ENCODE measurements at places on chromosomes 5 and 9.
A peak's percentile ranks its signal among the peaks of the same experiment; 100 is the strongest.

- no peak for DNase-seq
These were observed 1.3 kb upstream of the FST start for GRCh38 chr5:53479045-53479589.

GRCh38 chr5:68416714-68417113 lies 201.2 kb downstream of the PIK3R1 start:
- no peak for DNase-seq

GRCh38 chr5:139543423-139543991 lies 17.6 kb upstream of the UBE2D2 start:
- no peak for DNase-seq

DNA sequence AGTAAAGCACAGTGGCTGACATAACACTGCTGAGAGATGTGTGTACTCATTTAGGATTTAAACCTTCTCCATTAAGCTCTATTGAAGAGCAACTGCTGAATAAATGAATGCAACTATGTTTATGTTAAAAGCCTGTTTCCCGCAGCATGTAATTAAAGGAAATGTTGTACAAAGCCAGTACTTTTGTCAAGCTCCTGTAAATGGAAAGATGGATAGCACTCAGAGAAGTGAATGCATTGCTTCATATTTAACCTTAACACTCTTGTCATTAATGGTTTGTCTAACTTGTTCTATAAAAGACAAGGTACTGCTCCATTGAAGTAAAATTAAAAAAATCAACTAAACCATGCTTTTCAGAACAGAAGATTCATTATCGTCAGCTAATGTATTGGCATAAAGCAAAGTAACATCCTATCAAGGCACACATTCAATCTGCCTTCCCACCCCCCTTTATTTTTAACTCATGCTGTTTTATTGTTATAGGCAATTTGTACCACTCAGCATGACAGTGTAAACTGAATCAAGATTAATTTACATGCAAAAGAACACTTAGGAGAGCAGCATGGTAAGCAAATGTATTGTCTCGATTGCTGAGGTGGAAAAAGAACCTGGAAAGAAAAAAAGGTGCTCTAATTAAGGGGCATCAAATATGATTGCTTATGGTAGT lies 240.9 kb upstream of the TBCA start:
- DNase-seq, result no peak

GRCh38 chr5:134106991-134107701 lies 7.3 kb upstream of the TCF7 start:
- DNase-seq, result no peak

GRCh38 chr5:16593013-16593412 lies 23.8 kb downstream of the RETREG1 start:
- no peak for DNase-seq

DNA sequence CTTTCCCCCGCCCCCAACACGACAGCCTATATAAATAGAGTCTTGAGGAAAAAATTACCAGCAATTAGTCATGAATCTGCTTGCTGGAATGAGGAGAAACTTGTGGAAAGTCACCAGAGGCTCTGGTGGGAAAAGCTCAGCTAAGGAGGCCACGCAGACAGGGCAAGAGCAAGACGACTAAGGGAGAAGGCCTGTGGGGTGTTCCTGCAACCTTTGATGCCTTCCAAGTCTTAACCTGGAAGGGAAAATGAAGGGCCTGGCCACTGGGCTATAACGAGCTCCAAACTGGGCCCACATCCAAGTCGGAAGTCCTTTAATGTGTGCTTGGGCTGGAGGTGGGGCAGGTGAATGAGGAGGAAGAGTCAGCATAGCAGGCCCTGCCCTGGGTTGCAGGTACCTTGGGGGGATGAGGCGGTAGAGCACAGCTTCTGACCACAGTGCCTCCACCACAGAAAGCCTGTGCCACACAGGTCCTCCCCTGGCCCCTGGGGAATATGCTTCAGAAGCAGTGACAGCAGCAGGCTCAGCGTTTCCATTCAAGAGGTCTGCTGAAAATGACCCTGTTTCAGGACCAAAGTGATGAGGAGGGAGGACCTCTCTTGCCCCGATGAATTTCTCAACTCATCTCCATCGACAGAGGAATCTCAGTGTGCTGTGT lies 92.8 kb upstream of the LRRTM2 start:
- DNase-seq, result peak; percentile 47

GRCh38 chr9:108618906-108619550 lies 236.8 kb downstream of the ACTL7B start:
- DNase-seq, result no peak

Measured in prostate gland (tissue), 2 donors.